ENCODE measurements at places on chromosomes 7 and 10.

- no peak for DNase-seq
These were observed 125.4 kb downstream of the EVX1 start for GRCh38 chr7:27367933-27368549.

GRCh38 chr7:147145194-147145593 lies 1028.6 kb downstream of the CNTNAP2 start:
- no peak for DNase-seq

DNA sequence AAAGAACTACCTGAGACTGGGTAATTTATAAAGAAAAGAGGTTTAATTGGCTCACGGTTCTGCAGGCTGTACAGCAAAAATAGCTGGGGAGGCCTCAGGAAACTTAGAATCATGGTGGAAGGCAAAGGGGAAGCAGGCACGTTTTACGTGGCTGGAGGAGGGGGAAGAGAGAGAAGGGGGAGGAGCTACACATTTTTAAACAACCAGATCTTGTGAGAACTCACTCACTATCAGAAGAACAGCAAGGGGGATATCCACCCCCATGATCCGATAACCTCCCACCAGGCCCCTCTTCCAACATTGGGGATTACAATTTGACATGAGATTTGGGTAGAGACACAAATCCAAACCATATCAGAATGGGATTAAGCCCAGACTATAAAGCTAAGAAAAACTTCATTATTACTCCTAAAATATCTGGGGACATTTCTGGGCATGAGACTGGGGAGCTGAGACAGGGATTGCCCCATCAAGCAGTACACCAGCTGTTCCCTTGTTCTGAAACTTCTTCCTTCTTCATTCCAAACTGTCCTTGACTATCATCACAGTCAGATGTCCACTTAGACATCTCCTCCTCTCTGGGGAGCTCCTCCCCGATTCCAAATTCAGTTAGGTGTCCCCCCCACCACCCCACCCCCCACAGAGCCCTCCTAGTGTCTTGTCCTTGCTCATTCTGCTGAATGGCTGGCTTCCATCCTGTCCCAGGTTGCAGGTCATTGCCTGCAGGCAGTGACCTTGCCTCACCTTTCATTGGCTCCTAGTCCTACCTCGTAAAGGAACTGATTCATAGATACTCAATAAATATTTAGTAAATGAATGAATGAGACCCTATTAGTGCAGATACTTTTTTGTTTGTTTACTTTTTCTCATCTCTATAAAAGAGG lies 132.6 kb downstream of the EVX1 start:
- DNase-seq = no peak

- DNase-seq = no peak
These were observed 136.3 kb upstream of the TMEM72 start for GRCh38 chr10:44774676-44775401.

GRCh38 chr10:60801522-60801921 lies 23.2 kb downstream of the CDK1 start:
- DNase-seq = no peak

DNA sequence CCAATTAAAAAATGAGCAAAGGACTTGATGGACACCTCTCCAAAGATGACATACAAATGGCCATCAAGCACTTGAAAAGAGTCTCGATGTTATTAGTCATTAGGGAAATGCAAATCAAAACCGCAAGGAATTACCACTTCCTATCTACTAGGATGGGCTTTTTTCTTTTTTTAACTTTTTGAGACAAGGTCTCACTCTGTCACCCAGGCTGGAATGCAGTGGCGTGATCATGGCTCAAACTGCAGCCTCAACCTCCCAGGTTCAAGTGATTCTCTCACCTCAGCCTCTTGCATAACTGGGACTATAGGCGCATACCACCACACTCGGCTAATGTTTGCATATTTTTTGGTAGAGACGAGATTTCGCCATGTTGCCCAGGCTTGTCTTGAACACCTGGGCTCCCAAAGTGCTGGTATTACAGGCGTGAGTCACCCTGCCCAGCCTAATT lies 13.6 kb downstream of the NKX1-2 start:
- DNase-seq = no peak

DNA sequence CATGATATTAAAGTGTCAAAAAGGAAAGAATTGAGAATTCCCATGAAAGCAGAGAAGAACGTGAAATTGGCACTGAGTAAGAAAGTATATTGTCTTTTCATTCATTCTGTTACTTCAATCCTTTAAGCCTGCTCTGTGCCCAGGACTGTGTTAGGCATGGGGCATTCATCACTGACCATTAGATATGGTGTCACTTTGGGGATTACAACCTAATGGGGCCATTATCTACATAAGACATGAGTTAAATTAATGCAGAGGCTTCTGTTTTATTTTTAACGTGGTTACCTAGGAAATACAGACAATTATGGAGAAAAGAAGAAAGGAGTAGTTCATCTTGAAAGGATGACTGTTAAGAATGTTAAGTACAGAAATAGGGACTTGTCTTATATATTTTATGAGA lies 163.5 kb upstream of the LRGUK start:
- no peak for DNase-seq

GRCh38 chr10:273088-273487 lies 137.8 kb downstream of the ZMYND11 start:
- DNase-seq = no peak

- DNase-seq = no peak
These were observed 58.1 kb downstream of the CAV1 start for GRCh38 chr7:116582806-116583444.

GRCh38 chr7:126702242-126703016 lies 550.3 kb downstream of the GRM8 start:
- DNase-seq = no peak

GRCh38 chr10:92688573-92688926 lies 1.2 kb upstream of the HHEX start:
- no peak for DNase-seq

- no peak for DNase-seq
These were observed 21.4 kb upstream of the PRKAR1B start for GRCh38 chr7:748446-748845.
